ENCODE measurements at places on chromosomes 4 and X. TPM values are rescaled to one million over a fixed set of nuclear protein-coding genes. Genes with fewer than 3 reads are reported as not detected.
A peak's percentile ranks its signal among the peaks of the same experiment; 100 is the strongest.

GRCh38 chrX:99654188-99654587, 755.9 kb downstream of the PCDH19 start:
- no peak overlapping the region for H3K4me3 ChIP-seq
- H3K27me3 ChIP-seq = no peaks in the 10 kb centered on the region
- no peak overlapping the region for H3K27ac ChIP-seq
- no peaks in the 10 kb centered on the region for H3K4me1 ChIP-seq

Gene PRSS12
- 1.2 TPM for total RNA-seq

Gene RRH
- 0.23 TPM for total RNA-seq

Gene SYNPO2
- total RNA-seq = 105 TPM

DNA sequence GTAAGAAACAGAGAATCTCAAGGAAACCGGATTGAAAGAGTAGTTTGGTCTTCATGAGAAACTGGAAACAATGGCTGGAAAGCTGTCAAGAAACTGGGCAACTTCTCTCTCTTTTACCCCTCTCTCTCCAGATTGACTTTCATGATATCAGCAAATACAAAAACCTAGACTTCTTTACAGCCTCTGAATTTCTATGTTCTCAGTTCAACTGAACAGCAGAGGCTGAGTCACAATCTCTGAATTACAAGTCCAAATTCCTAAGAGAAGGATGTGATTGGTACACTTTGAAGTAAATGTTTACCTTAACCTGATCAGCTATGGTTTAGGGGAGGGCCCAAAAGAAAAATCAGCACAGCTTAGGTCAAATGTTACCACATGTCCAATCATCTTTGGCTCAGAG, 974.9 kb downstream of the RPA4 start:
- H3K36me3 ChIP-seq = no peaks in the 10 kb centered on the region
- H3K27me3 ChIP-seq = no peaks in the 10 kb centered on the region
- no peak for DNase-seq
- no peak overlapping the region for H3K4me3 ChIP-seq

DNA sequence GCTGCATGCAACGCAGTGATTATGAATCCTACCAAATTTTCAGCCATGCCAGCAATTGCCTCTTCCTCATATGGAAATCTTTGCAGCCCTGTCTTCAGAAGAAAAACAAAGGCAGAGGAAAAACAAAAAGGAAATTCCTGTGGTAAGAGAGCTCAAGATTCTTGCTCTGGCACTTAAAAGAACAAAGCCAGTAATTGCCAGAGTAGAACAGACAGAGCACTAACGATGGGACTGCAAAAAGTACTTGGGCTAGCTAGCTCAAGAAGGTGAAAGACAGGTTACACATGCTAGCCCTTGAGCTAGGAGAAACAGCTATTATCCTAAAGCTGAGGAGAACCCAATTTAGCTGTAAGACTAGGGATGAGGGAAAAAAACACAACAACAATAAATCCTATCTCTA, 582.3 kb downstream of the KCNIP4 start:
- H3K36me3 ChIP-seq = no peaks in the 10 kb centered on the region
- H3K27ac ChIP-seq = no peak overlapping the region
- no peak for DNase-seq
- H3K4me3 ChIP-seq = no peak overlapping the region
- no peaks in the 10 kb centered on the region for H3K4me1 ChIP-seq
- no peaks in the 10 kb centered on the region for H3K27me3 ChIP-seq

GRCh38 chr4:179762840-179763239, 2320.6 kb upstream of the AGA start:
- no peaks in the 10 kb centered on the region for H3K36me3 ChIP-seq
- H3K27me3 ChIP-seq = no peaks in the 10 kb centered on the region

- H3K27ac ChIP-seq = no peak overlapping the region
- no peak for DNase-seq
- H3K4me3 ChIP-seq = no peak overlapping the region
- no peaks in the 10 kb centered on the region for H3K36me3 ChIP-seq
- no peaks in the 10 kb centered on the region for H3K27me3 ChIP-seq
These were observed 20.8 kb downstream of the MBNL3 start for GRCh38 chrX:132467989-132468388.

DNA sequence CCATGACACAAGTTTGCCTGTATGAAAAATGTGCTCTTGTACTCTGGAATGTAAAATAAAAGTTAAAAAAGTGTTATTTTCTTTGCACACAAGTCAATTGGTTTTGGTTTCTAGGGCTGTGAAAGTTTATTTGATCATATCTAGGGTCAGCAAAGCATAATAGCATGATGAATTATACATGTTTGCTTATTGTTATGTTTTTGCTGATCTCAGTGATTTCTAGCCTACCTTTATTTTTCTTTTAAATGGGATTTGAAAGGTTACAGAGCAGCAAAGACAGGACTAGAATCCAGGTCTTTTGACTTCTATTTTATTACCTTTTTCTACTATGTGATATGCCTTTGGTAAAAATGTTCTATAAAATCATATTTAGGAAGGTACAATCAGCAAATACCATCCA, 481.0 kb downstream of the PRR32 start:
- DNase-seq = no peak
- H3K4me1 ChIP-seq = no peaks in the 10 kb centered on the region
- H3K27ac ChIP-seq = no peak overlapping the region
- no peaks in the 10 kb centered on the region for H3K27me3 ChIP-seq

Gene GALNTL6
- total RNA-seq = not detected

- no peak overlapping the region for H3K4me3 ChIP-seq
- no peaks in the 10 kb centered on the region for H3K27me3 ChIP-seq
- H3K27ac ChIP-seq = no peak overlapping the region
- no peaks in the 10 kb centered on the region for H3K36me3 ChIP-seq
- no peaks in the 10 kb centered on the region for H3K4me1 ChIP-seq
These were observed 284.4 kb upstream of the SFRP2 start for GRCh38 chr4:154073107-154073822.

Gene CCDC110
- total RNA-seq = 3.3 TPM

GRCh38 chr4:11739992-11740391, 311.3 kb upstream of the HS3ST1 start:
- no peaks in the 10 kb centered on the region for H3K4me1 ChIP-seq
- H3K27me3 ChIP-seq = no peaks in the 10 kb centered on the region
- no peaks in the 10 kb centered on the region for H3K36me3 ChIP-seq
- no peak overlapping the region for H3K4me3 ChIP-seq
- no peak for DNase-seq

Gene SERPINA7
- total RNA-seq = not detected

GRCh38 chr4:40183615-40184411, 13.0 kb upstream of the RHOH start:
- no peak overlapping the region for H3K4me3 ChIP-seq
- no peaks in the 10 kb centered on the region for H3K36me3 ChIP-seq
- H3K4me1 ChIP-seq = no peaks in the 10 kb centered on the region

GRCh38 chr4:24529555-24529954, 54.8 kb downstream of the DHX15 start:
- no peak overlapping the region for H3K27ac ChIP-seq
- H3K4me1 ChIP-seq = no peaks in the 10 kb centered on the region
- no peaks in the 10 kb centered on the region for H3K27me3 ChIP-seq
- no peak for DNase-seq

Gene KIT
- 7.0 TPM for total RNA-seq

Gene SMARCA1
- 51.6 TPM for total RNA-seq

- H3K27me3 ChIP-seq = no peaks in the 10 kb centered on the region
- H3K4me3 ChIP-seq = no peak overlapping the region
- DNase-seq = no peak
- H3K36me3 ChIP-seq = no peaks in the 10 kb centered on the region
- H3K27ac ChIP-seq = no peak overlapping the region
These were observed 423.1 kb downstream of the KCTD8 start for GRCh38 chr4:44025376-44026020.

- no peak overlapping the region for H3K27ac ChIP-seq
- H3K27me3 ChIP-seq = no peaks in the 10 kb centered on the region
- no peaks in the 10 kb centered on the region for H3K36me3 ChIP-seq
- H3K4me3 ChIP-seq = no peak overlapping the region
These were observed 14.1 kb downstream of the PRPS2 start for GRCh38 chrX:12805333-12805732.

DNA sequence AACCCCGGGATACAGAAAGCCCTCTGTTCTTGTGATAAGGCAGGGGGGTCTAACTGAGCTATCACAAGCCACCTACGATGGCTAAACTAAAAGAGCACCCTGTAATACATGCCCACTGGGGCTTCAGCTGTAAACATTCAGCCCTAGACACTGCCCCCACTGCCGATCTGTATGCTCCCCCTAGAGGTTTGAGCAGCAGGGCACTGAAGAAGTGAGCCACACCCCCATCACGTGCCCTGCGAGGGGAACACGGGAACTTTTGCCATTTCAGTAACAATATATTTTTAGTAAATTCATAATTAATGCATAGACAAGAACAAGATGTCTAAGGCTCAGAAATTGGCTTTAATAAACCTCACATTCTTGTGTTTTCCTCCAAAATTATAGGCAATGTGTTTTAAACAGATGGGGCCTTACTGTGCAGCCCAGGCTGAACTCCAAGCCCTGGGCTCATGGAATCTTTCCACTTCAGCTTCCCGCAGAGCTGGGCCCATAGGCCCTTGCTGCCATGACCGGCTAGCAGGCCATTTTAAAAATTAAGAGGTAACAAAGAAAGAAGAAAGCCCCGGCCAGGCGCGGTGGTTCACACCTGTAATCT, 235.3 kb upstream of the SFRP2 start:
- no peaks in the 10 kb centered on the region for H3K4me1 ChIP-seq
- no peak overlapping the region for H3K4me3 ChIP-seq
- H3K36me3 ChIP-seq = no peaks in the 10 kb centered on the region
- H3K27ac ChIP-seq = no peak overlapping the region

GRCh38 chr4:70687392-70687791, 940 bp upstream of the UTP3 start:
- no peaks in the 10 kb centered on the region for H3K36me3 ChIP-seq
- H3K4me3 ChIP-seq = peak overlapping the region; percentile 83
- H3K27ac ChIP-seq = peak overlapping the region; percentile 74
- H3K4me1 ChIP-seq = peaks cover 4% of the 10 kb centered on the region
- H3K27me3 ChIP-seq = no peaks in the 10 kb centered on the region

DNA sequence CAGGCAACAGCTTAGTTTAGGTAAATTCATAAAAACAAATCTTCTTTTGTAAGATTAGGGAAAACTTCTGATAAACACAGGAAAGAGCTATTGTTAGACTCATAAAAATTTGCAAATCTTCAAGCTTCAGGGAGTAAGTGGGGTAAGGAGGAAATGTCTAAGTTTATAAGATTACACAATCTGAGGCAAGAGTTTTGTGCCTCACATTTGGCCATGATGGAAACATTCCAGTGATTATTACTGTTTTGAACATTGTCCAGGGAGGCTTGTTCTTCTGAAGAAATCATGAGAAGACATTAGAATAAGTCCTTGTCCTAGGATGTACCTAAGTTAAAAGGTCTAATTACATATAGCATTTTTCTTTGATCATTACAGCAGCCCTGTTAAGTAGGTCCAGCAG, 72.8 kb downstream of the MAOB start:
- H3K4me1 ChIP-seq = no peaks in the 10 kb centered on the region
- DNase-seq = no peak
- no peaks in the 10 kb centered on the region for H3K27me3 ChIP-seq

DNA sequence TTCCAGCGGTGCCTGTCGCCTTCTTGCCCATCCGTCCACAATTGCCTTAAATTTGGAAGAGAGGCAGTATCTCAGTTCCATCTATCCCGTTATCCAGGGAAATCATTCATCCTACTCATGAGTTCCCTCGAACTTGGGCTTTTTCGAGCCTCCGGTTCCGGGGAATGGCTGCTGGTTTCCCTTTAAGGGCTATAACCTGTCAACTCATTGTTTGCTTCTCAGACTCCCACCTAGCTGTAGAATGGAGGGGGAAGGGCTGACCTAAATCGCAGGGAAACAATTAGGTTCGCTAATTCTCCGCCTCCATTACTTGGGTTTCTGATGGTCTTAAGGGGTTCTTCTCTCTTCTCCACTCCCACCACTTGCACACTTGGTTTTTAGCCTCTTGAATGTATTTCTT, 1.2 kb downstream of the UCHL1 start:
- H3K27ac ChIP-seq = no peak overlapping the region
- no peaks in the 10 kb centered on the region for H3K27me3 ChIP-seq
- peak overlapping the region; percentile 41 for H3K4me3 ChIP-seq

DNA sequence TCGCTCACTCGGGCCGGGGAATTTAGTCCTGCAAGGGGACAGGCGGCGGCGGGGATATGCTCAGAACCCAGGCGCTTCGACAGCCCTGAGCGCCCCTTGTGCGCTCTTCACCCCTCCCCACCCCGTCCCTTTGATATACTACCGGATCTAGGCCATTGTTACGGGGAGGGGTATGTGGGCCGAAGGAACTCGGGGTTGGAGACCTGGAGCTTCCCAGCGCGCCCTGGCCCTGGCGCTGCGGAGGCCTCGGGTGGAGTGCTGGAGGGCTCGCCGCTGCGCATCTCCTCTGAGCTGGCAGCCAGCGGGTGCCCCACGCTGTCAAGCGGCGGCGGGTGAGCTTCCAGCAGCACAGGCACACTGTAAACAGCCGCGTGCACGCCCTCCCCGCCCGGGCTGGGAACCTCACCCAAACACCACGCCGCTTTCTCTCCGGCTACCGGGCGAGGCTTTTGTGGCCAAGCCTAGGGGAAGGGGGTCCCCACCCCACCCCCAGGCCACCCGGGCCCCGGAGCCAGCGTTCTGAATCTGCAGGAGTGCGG, 54.5 kb upstream of the BCOR start:
- no peaks in the 10 kb centered on the region for H3K36me3 ChIP-seq
- peak overlapping the region; percentile 55 for H3K27ac ChIP-seq
- peak overlapping the region; percentile 37 for H3K4me3 ChIP-seq
- no peaks in the 10 kb centered on the region for H3K27me3 ChIP-seq
- H3K4me1 ChIP-seq = no peaks in the 10 kb centered on the region

Gene SLC16A2
- 23.1 TPM for total RNA-seq

DNA sequence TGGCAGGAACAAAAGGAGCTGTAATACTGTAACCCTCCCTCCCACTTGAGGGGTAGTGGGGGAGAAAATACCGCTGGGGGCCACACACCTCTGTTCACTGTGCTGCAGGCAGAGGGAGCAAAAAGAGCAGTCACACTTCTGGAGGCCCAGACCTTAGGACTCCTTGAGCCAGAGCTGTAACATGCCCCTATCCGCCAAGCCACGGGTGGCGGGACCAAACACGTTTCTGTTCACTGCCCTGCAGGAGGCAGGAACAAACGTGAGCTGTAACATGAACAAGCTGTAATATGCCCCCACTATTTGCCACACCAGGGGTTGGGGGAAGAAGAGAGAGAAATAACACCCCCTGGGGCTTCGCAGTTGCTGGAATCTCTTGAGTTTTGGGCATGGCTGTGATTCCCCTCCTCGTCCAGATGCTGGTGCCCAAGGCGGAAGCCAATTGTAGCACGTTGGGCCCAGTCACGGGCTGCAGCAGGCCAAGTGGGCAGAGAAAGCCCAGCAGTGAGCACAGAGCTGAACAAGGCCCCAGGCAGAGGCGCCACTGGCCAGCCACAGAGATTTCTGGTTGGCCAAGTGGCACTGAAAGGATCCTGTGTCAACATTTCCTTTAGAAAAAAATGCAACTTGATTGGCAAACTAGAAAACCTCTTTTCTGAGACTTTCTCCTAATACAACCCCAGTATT, 509.7 kb downstream of the INPP4B start:
- no peak overlapping the region for H3K27ac ChIP-seq
- H3K4me1 ChIP-seq = no peaks in the 10 kb centered on the region
- no peak overlapping the region for H3K4me3 ChIP-seq
